NB4 (cell line): ENCODE measurements at places on chromosomes 1 and 21.

GRCh38 chr1:109208394-109208793, 5.3 kb upstream of the SARS1 start:
- no peak for DNase-seq

DNA sequence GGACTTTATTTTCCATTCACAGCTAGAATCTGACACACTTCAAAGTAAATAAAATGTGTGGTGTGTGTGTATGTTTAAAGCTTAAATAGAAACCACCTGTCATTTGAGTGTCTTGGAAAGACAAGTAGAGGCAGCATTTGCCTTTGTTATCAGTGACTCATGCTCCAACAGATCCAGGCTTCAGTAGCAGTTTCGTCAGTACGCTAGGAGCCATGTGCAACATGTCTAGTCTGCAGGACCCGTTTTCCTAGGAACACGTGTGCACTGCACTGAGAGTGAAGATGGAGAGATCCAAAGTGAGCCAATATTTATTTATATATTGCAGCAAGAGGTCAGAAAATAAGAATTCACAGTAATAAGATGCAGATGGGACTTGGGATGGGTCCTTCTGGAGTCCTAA, 41.8 kb downstream of the SGIP1 start:
- DNase-seq = no peak

GRCh38 chr1:224745394-224745793, 129.3 kb downstream of the CNIH3 start:
- DNase-seq = no peak

GRCh38 chr1:41862384-41863221, 56.1 kb downstream of the HIVEP3 start:
- DNase-seq = peak; percentile 33

DNA sequence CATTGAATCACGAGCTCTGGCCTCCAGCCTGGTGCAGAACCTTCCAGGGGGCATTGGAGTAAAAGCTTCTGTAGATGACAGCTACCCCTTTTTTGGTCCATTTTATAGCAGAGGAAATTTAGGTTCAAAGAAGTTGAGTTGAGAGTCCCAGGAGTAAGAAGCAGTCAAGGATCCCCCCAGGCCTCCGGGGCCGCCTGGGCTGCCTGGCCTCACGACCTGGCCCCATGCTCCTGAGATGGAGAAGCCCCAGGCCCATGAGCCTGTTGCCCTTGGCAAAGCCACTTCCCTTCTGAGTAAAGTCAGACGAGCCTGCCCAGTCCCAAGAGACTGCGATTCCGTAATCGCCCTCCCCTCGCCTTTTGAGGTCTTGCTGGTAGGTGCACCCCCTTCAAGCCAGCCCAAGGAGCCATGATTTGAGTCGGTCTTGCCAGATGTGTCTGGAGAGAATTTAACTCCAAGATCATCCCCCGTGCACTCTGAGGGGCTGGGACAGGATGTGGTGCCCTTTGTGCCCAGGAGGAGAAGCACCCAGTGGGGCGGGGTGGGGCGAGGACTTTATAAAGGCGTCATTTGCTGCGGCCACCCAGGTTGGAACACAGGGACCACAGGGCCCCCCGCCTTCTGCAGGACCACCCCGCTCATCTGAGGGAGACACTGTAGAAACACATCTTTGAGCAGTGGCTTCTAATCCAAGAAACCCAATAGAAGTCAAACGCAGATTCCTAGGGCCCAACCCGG, 30.1 kb downstream of the PDE9A start:
- peak; percentile 98 for DNase-seq
